GF-D8 (cell line): ENCODE measurements at places on chromosomes 3 and 15.

GRCh38 chr15:74933573-74933972 is 4.3 kb downstream of the COX5A start:
- no peak for DNase-seq

DNA sequence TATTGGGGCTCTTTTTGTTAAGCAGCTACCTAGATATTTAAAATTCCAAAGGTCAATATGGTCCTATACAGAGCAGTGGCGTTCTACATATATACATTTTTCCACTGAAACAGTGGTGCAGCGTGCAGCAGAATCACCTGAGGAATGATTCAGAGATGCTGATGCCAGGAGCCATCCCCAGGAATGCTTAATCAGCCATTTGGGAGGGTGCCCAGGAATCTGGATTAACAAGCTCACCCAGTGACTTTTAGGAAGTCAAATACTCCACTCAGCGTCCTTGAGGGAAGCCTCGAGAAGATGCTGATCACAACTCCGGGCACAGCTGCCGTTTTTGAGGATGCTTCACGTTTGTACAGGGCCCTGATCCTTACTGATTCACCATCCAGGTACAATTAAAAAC is 82.6 kb upstream of the ARHGEF3 start:
- no peak for DNase-seq

DNA sequence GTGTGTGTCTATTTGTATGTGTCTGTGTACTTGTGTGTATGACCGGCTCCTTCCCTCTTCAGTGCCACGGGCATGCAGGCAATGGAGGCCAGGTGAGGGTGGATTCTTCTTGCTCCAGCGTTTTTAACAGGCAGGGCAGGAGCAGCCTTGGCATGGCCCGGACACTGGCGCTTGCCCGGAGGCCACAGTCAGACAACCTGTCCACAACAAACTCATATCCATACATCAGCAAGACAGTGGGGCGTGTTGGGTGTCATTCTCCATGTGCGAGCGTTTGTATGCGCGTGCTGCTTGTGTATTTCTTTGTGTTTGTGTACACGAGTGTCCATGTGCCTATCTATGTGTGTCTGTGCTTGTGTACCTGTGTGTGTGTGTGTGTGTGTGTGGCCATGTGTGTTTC is 29.8 kb downstream of the PTH1R start:
- no peak for DNase-seq

GRCh38 chr3:46466273-46466672 is 1.6 kb upstream of the LTF start:
- no peak for DNase-seq

DNA sequence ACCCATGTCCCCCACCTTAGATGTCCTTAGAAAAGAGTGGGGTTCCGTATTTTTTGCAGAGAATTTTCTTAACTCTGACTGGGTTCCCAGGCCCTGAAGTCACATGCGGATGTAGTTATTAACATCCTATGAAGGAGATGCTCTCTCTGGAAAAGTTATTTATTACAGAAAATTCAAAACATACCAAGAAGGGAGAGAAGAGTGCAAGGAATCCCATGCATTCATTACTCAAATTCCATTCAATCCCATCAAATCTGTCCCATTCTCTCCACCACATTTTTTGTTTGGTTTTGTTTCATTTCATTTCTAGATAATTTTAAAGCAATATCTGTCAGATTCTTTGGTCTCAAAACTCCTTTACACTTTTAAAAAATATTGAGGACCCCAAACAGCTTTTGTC is 34.3 kb upstream of the ANKRD34C start:
- no peak for DNase-seq

DNA sequence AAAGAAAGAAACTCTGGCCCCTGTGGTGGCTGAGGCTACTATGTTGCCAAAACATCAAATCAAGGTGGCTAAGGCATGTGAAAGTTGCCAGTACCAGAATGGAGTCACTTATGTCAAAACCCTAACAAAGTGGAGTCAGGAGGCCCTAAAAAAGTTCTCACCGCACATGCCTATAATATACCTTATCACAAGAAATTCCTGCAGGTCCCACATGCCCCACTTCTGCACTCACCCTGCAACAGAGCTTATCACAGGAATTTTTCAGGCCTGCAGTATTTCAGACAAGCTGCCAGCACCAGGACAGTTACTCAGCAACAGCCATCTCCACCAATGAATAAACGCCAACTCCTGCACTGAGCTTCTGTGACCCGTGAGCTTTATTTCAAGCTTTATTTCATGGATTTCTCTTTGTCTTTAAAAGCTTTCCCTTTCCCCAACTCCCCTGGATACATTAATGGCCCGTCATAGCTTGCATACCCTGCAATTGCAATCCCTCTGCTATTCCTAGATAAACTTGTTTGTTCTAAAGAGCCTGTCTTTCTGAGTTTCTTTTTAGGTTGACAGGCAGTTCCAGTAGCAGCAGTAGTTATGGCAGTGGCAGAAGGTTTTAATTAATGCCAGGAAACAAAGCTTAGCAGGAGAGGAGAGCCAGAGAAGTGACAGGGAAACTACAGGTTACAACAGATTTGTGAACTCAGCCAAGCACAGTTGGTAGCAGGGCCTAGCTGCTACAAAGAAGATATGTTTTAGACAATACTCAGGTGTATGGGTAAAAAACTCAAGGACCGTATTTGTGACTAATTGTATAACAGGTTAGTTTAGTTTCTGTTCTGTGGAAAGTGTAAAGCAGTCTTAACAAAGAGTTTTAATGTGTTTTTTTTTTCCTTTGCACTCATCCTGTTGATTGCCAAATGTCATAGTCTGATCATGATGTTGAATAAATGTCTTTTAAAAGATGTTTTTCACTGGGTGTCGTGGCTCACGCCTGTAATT is 15.9 kb upstream of the TMEM42 start:
- DNase-seq: no peak

DNA sequence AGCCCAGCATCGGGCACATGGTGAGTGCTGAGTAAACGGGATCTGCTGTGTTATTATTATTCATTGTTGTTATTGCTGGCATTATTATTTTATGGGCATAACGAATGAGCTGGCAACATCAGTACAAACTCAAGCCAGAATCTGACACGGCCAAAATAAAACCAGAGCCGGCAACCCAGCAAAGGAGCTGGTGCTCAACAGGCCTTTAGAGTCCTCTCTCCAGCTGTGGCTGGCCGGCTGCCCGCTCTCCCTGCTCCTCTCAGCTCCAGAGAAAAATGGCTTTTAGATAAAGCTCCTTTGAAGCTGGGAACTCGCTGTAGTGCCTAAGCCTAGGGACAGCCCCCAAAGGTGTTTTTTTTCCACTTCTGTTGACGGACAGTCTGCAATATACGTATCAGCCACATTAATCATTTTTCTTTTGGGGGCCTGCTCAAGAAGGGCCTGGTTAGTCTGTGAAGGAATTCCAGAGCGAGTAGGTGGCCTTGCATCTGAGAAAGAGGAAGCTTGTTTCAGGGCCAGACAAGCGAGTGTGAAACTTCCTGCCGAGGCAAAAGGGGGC is 193.9 kb upstream of the UBE2E1 start:
- DNase-seq: no peak

DNA sequence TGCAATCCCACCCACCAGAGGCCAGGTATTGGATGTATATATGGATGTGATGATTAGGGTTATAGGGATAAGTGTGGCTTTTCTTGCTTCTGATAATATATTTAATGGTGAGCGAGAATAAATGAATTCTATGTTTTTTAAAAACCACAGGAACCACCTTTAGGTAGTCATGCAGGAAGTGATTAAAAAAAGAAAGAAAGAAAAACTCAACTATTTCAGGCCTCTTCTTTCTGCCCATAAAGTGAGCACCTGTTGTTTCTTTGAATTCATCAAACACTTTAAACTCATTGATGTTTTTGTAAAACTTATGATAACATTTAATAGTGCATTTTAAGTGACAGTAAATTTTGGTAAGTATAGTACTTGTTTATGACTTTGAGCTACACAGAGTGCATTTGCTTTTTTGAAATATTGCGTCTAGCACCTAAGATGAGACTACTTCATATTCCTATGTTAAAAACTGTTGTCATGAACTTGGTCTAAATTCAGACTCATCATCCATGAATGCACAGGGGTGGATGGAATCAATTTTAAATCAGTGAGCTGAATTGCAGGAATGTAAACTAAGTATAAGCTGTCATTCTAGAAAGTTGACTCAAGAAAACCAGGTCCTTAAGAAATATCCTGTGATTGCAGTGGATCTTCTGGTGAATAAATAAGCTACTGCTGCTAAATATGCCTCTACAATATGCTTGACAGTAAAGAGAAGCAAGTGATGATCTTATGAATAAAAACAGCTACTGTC is 764.4 kb upstream of the NECTIN3 start:
- DNase-seq: no peak

DNA sequence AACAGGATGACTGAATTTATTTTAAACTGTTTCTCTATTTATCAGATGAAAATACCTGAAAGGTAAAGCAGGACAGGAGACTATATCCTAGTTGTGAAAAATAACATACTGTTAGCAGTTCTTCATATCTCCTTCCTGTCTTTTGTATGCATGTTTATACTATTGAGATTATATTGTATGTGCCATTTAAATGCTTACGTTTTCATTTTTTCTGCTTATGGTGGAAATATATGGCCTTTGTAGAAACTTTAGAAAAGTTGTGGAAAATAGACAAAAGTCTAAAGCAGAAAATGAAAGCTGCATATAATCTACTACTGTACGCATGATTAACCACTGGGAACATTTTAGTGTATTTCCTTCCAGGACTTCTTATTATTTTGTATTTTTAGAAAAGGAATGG is 2.1 kb upstream of the PPM1L start:
- DNase-seq: no peak

DNA sequence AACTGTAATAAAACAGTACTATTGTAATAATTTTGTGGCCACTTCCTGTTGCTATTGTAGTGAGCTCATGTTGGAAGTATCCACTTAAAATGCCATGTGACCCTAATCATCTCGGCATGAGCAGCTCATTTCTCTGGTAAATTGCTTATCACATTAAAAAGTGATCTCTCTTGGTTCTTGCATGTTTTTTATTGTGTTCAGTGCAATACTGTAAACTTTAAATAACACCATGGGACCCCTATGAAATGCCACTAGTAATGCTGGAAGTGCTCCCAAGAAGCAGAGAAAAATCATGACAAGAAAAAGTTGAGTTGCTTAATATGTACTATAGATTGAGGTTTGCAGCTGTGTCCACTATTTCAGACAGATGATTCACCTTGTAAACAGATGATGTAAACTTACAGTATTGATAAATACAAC is 45.6 kb downstream of the NMD3 start:
- DNase-seq: no peak

DNA sequence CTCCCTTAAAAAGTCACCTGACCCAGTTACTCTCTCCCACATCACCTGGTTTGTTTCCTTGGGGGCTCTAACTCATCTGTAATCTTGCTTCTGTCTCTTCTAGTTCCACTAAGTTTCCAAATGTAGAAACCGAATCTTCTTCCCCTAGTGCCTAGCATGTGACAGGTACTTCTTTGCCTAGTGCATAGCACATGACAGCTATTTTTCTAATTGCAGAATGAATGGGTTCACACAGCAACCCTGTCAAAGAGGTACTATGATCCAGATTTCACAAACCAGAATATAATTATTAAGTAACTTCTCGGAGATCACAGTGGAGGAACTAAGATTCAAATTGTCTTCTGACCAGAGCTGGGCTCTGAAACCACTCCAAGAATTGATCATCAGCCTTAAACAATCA is 7.4 kb downstream of the DPH3 start:
- DNase-seq: no peak

DNA sequence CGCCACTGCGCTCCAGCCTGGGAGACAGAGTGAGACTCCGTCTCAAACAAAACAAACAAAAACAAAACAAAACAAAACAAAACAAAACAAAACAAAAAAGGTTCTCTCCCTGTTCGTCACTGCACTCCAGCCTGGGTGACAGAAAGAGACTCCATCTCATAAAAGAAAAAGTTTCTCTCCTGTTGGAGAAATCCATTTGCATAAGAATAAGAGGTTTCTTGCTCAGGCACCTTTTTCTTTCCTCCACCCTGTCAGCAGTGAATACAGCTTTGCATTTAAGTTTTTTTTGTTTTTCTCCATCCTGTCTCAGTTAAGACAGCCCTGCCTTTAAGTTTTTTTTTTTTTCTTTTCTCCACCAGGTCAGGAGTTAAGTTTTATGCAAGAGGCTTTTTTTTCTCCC is 109.5 kb downstream of the DPH6 start:
- no peak for DNase-seq

DNA sequence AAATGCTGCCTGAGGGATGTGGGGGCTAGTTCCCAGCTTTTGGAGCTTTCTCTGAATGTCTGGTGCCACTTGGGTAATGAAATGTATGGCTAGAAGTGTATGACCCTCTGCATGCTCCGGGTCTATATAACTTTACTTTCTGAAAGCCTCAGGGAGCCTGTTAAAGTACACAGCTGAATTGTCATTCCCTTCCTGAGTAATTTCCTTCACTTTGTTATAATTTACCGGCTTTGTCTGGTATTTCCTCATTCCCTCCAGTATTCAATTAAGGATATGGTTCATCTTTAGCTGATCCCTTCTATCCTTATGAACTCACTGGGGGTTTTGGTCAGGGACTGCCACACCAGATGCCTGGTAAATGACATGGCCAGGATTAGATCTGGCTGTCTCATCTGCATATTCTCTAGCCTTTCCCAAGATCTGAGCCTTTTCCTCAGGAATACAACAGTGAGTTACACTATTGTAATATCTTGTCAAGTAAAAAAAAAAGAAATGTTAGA is 620.3 kb downstream of the ZPLD1 start:
- no peak for DNase-seq

GRCh38 chr15:76577879-76578512 is 241.4 kb downstream of the ISL2 start:
- no peak for DNase-seq
